Thymus (tissue), 14 donors: ENCODE measurements at places on chromosomes 16 and 17. TPM values are rescaled to one million over a fixed set of nuclear protein-coding genes. Genes with fewer than 3 reads are reported as not detected.

Gene CAPNS2
- 0.19 TPM for total RNA-seq

Gene ARHGAP44
- 0.61 TPM for total RNA-seq

Gene PRRT2
- 0.85 TPM for total RNA-seq

Gene STRADA
- 13.4 TPM for total RNA-seq

Gene CDRT4
- 1.5 TPM for total RNA-seq
